ENCODE measurements at places on chromosomes 12 and 14.

DNA sequence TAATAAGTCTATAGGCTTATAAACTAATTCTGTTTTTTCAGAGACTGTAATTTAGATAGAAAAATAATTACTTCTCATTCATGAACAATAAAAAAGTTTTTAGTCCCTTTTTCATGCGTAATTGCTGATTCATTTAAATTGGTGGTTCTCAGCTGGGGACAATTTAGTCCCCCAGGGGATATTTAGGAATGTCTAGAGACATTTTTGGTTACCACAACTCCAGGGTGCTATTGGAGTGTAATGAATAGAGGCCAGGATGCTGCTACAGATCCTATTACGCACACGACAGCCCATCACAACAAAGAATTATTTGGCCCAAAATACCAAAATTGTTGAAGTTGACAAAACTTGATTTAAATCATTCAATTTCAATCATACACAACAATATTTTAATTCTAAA is 22.8 kb upstream of the VCPKMT start:
- no peak for DNase-seq

GRCh38 chr12:76084863-76085519 is 506 bp upstream of the NAP1L1 start:
- peak; percentile 66 for DNase-seq

GRCh38 chr12:33560653-33561208 is 121.1 kb upstream of the SYT10 start:
- DNase-seq, result no peak

- DNase-seq, result no peak
Observed at GRCh38 chr12:4563336-4563735, 1.3 kb downstream of the DYRK4 start.

- no peak for DNase-seq
Observed at GRCh38 chr14:86973177-86973576, 1019.8 kb downstream of the GALC start.

DNA sequence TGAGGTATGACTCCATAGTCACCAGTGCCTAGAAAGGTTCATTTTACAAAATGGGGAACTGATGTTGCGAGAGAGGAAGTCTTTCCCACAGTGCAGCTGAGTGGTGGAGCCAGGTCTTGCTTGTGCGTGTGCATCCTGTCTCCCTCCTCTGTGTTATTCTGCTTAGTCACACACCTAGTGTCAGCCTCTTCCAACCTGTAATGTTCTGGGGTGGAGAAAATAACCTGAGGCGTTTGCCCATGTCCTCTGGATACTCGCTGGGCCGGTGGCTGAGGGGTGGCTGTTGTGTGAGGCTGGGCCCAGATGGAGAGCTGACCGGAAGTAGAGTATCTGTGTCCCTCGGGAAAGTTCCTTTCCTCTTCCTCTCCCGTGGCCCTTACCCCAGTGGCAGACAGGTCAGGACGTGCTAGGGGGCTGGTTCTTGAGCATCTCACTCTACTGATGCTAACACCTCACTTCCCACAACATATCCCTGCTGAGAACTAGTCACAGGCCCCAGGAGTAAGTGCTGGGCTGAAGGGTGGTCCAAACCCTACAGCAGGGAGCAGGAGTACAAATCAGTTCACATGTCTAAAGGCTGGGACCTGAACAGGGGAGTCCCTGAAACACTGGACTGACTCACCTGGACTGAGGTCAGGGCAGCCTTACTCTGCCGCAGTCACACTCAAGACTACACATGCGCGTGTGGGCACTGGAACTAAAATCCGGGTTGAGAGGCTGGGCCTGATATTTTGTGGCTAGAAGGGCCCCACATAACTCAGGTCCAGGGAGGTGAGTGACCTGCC is 7.0 kb downstream of the MLF2 start:
- peak; percentile 68 for DNase-seq

GRCh38 chr14:22423958-22424357 is 165.1 kb downstream of the DAD1 start:
- DNase-seq, result no peak

- DNase-seq, result no peak
Observed at GRCh38 chr14:63656194-63656593, 14.5 kb upstream of the WDR89 start.

- no peak for DNase-seq
Observed at GRCh38 chr14:94139006-94139405, 9.6 kb upstream of the IFI27L2 start.

DNA sequence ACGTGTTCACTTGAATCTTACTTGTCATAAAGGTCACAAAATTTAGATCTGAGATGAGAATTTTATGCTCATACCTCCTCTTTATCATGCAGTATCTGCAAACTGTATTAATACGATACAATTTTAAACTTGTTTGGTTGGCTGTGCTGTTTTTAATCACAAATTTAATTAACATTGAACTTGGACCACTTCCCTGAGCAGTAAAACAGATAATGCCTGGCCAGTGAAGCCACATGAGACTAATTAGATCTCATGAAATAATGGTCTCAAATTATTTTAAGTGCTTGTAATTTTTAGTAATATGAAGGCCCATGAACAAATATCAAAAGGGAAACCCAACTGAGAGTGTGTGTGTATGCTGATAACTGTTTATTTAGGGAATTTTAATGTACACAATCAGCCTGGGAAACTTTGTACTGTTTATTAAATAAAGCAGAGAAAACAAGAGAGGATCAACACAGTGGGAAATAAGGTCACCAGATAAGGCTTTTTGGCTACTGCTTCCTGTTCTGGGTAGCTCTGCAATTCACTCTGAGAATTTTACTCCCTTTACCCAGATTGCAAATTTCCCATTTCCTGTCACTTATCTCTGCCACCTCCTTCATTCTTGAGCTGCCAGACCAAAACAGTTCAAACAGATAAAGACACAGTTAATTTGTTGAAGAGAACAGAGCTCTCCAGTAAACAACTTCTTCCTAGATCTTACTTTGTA is 61.6 kb upstream of the GNPNAT1 start:
- no peak for DNase-seq
